Urinary bladder (tissue), 4 donors: ENCODE measurements at places on chromosomes 1 and 21. TPM values are rescaled to one million over a fixed set of nuclear protein-coding genes. Genes with fewer than 3 reads are reported as not detected.

Gene DCST2
- 1.2 TPM for polyA plus RNA-seq

Gene KCNA2
- polyA plus RNA-seq, result 0.32 TPM

DNA sequence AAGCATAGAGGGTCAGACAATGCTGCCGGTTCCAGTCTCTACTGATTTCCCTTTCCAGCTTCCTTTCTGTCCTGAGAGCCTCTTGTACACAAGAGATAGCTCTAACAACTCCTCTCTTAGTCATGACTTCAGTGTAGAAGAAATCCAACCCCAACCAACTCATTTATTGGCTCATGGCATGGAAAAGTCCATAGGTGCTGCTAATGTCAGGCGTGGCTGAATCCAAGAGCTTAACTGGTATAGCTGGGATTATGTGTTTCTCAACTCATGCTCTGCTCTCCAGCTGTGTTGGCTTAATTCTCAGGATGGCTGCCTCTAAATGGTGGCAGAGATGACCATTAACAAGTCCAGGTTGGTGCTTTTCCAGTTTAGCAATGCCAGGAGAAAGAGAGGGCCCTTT is 12.4 kb upstream of the THRAP3 start:
- DNase-seq, result no peak

GRCh38 chr1:97925151-97925550 is 4.3 kb upstream of the DPYD start:
- DNase-seq, result no peak

DNA sequence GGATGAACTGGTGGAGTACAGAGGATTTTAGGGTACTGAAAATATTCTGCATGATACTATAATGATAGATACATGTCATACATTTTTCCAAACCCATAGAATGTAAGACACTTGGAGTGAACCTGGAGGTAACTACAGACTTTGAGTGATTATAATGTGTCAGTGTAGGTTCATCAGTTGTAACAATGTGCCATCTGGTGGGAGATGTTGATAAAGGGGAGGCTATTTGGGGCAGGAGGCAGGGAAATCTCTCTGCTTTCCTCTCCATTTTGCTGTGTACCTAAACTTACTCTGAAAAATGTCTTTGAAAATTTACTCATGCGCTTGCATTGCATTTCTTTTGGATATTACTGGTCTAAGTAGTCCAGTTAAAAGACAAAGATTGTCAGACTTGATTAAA is 35.2 kb downstream of the PTBP2 start:
- DNase-seq, result no peak

GRCh38 chr1:15117671-15118325 is 35.7 kb upstream of the TMEM51 start:
- DNase-seq, result no peak

GRCh38 chr1:155485945-155486344 is 76.7 kb downstream of the ASH1L start:
- no peak for DNase-seq

DNA sequence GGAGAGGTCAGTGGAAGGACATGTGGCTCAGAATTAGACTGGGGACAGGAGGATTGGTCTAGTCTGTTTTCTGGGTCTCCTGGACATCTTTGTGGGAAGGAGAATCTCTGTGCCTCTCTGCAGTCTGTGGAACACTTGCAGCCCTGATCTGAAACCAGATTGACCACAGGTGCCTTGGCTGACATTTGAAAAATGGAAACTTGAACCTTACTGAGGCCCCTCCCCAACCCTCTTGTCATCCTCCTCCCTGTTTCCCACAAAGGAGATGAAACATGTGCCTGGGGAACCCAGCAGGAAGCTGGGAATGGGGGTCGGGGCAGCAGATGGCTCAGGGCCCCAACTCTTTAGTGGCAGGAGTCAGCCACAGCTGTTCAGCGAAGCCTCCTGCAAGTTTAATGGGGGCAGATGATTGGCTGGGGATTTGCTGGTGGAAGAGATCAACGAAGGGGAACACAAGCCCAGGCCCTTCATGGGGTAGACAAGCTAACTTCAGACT is 18.1 kb downstream of the VASH2 start:
- DNase-seq, result no peak

DNA sequence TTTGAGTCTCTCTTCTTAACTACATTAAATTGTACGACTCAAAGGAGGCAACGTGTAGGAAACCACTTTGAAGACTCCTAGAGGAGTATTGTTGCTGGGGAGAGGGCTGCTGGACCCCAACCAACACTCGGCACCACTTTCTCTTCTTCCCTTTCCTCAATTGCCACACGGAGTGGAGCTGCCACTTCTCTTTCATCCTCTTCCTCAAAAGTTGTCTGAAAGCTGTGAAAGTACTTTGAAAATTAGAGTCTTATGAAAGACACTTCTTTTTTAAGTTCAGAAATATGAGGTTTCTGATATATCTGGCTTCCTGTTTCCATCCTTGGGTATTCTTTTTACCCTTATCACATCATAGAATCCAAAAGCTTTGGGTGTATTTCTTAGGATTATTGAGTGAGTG is 59.5 kb downstream of the MRPS6 start:
- no peak for DNase-seq
